ENCODE measurements at places on chromosomes 12 and 14.

GRCh38 chr12:116227811-116228210 lies 49.7 kb downstream of the MED13L start:
- no peak for DNase-seq

GRCh38 chr12:124227951-124228711 lies 66.8 kb upstream of the RFLNA start:
- DNase-seq, result no peak

DNA sequence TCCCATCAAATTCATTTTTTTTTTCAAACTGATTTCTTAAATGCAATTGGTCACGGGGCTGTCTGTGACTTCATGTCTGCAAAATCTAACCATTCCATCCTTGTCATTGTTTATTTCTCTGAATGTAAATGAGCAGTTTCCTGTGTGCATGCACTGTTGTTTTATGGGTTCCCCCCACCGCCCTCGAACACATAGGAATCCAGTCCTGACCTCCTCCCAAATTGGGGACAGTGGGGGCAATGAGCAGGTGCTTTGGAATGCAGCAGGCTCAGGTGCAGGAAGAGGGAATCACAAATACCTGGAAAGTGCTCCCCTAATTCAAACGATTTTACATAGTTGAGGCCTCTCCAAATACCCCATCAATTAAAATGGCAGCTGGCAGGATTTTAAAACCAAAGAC lies 62.6 kb upstream of the ESRRB start:
- DNase-seq, result no peak

DNA sequence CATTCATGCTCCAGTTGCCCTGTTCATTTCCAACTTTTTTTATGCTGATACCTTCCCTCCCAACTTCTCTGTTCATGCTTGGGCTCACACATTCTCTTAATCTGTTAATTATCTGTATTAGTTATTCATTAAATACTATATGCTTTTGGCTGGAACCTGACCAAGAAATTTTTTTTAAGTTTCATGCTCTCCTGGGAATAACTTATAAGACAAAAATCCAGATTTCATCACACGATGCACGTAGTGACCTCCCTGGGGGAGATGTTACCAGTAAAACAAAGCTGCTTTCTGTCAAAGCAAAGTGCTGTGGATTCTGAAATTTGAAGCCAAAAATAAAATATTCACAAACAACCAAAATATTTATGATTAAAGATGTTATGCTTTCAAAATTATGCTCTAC lies 215.0 kb upstream of the USP15 start:
- no peak for DNase-seq

DNA sequence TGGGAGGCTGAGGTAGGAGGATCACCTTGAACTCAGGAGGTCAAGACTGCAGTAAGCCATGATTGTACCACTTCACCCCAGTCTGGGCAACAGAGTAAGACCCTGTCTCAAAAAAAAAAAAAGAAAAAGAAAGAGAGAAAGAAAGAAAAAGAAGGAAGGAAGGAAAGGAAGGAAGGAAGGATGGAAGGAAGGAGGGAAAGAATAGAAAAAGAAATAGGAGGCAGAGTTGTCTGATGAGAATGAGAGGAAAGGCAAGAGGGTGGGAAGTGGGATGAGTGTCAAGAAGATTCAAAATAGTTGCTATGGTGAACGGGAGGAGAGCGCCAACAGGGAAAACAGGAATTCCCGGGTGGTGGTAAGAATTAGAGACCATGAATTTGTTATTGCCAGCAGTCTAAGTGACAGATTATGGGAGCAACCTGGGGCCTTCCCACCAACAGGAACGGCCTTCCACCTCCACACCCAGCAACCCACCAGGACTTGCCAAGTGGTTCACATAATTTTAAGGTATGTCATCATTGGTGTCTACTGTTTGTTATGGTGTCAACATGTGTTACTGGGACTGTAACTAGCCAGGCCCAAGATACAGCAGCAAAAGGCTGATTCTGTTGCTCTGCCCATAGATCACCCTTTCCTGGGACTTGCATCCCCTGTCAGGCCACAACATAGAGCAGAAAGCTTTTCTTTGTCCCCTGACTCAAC lies 36.1 kb upstream of the C12orf76 start:
- DNase-seq, result no peak

GRCh38 chr14:22865424-22866405 lies 5.8 kb upstream of the LRP10 start:
- no peak for DNase-seq

DNA sequence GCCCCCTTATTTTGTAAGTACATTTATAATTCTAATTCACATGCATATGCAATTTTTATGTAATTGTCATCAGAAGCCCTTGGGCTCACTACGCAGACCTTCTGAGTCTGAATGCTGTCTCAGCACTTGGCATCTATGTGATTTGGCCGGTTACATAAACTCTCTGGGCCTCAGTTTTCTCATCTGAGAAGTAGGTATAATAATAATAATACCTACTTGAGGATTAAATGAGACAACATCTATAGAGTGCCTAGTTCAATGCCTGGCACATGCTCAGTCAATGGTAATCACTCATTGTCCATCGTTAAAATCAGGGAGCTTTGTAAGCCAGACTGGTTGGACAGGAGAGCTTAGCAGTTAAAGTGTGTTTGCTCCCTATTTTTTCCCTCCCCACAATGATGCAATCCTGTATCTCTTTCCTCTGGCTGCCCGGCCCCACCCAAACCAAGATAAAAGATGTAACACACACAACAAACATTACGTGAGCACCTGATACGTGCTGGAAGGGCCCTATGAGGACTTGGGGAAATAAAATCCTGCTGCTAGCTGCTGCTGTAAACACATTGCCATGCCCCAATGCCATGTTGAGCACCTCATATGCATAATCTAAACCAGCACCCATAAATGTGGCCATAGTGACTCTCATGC lies 235.0 kb downstream of the CRADD start:
- DNase-seq, result no peak

GRCh38 chr12:13223179-13223804 lies 26.8 kb downstream of the EMP1 start:
- DNase-seq, result no peak

GRCh38 chr14:51321036-51321435 lies 81.0 kb downstream of the TMX1 start:
- DNase-seq, result no peak

- DNase-seq, result no peak
Observed at GRCh38 chr12:65930114-65930828, 106.0 kb downstream of the HMGA2 start.

- no peak for DNase-seq
Observed at GRCh38 chr12:130186651-130187268, 24.5 kb downstream of the FZD10 start.

GRCh38 chr14:79279645-79280597 lies 931.4 kb downstream of the DIO2 start:
- peak; percentile 38 for DNase-seq

- DNase-seq, result no peak
Observed at GRCh38 chr14:77302926-77303325, 17.8 kb downstream of the POMT2 start.

DNA sequence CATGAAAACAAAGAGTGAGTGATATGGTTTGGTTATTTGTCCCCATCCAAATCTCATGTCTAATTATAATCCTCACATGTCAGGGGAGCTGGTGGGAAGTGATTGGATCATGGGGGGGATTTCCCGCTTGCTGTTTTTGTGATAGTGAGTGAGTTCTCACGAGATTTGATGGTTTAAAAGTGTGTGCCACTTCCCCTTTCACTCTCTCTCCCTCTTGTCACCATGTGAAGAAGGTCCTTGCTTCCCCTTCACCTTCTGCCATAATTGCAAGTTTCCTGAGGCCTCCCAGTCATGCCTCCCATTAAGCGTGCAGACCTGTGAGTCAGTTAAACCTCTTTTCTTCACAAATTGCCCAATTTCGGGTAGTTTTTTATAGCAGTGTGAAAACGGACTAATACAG lies 2.1 kb upstream of the ATXN7L3B start:
- no peak for DNase-seq

GRCh38 chr12:95582230-95583058 lies 31.2 kb upstream of the USP44 start:
- peak; percentile 46 for DNase-seq

- no peak for DNase-seq
Observed at GRCh38 chr12:1464925-1465324, 129.5 kb downstream of the FBXL14 start.

DNA sequence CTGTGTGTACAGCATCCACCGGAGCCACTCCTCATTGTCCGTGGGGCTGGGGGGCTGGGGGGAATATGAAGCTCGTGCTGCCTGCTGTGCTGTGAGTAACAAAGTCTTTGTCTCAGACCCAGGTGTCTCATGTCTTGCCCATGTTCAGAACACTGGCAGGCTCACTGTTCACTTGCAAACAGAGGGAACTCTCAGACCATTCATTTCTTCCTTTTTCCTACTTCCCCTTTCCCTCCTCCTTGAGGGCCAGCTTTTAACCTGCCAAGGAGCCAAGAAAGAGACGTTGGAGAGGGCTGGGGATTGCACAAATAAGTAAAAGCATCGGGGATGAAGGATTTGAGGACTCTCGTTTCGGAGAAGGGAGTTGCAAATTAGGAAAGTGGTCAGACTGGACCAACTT lies 21.6 kb downstream of the GPR132 start:
- DNase-seq, result no peak

DNA sequence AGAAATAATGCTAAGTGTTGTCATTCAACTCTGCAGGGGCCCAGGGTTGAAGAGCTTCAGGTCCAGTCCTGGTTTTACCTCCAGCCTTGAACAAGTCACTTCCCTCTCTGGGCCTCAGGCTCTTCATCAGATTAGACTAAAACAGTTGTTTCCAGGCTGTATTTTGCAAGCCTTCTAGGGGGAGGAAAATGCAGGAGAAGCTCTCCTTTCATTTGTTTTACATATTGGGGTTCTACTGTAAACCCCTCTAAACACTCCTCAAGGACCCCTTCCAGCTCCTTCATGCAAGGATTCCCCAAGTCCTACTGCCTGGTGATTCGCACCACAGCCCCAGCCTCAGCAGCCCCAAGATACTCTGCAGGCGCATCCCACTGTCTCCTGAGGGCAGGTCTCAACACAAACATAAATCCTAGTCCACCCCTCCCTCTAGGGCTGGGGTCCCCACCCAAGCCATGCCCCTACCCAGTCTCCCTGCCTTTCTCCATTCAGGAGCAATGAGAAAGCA lies 2.7 kb downstream of the SDR9C7 start:
- DNase-seq, result no peak

DNA sequence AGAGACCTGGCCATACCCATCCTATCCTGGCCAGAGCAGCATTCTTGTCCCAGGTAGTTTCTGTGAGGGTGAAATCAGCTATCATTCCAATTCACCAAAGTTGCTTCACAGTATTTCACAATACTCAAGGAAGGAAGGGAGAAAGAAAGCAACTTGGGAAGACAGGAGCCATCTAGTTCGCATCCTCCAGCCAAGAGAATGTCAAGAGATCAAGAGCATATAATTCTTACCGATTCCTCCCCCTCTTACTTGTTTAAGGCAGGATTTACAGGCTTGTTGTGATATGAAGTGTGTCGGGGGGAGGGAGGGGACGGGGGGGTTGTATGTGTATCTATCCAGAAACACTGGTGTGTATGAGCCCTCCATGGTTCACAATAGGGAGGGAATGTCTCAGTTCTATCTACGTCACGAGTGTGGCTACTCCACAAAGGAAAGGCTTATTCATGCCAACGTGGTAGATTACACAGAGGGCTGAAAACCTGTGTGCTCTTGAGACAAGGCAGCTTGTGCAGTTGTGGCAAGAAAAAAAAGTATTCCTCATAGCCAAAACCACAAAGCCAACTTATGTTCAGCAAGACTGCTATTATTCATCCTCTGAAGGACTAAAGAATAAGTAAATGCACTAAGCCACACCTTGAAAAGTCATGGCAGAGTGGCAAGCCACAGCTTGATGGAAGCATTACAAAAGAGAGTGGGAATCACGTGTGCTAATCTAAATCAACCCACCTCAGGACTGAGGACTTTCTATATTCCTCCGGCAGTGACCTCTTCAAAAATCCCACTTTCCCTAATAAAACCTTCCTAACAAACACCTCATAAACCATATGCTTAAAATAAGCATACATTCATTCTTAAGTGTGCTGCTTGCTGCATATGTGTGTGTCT lies 35.0 kb downstream of the CORO1C start:
- DNase-seq, result no peak

GRCh38 chr12:48824112-48824511 lies 5.8 kb downstream of the CACNB3 start:
- no peak for DNase-seq

DNA sequence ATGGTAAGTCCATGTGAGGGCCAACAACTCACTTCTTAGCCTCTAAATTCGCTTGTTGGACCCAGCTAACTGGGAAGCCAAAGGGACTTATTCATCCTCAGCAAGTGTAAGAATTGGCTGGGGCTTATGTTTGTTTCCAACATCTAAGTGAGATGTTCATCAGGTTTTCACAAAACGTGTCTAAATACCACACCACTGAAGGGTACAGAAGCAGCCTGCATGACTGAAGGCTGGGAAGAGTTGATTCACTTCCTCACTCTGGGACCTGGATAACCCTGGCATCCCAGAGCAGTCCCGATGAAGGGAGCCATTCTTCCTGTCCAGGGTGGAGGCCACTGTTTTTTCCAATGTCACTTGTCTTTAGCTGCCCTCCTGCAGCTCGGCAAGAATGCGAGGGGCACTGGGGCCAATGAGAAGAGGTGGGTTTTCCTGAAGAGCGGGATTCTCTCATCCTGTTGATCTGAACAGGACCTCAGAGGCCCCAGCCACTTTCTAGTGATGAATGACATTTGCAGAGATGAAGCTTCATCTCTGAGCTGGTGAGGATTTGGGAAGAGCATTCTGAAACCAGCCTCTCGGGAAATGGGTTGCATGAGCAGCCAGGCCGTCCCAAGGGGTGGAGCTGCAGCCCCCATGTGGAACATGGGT lies 12.2 kb upstream of the COL2A1 start:
- DNase-seq, result no peak

DNA sequence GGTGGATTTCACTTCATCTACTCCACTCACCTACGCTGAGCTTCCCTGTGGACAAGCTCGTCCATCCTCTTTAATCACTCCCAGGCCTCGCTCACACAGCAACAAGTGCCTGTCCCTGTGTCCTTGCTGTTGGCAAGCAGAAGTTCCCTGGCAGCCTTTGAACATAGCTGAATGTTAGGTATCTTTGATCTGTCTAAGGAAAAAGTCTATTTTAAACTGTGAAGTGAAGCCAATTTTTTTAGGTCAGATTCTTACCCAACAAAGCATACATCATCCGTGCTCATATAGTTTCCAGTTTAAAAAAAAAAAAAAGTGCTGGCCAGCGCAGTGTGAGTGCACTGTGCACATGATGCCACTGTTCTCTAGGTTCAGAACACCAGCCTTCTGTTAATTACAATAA lies 36.3 kb downstream of the PPP2R5C start:
- DNase-seq, result no peak

- DNase-seq, result no peak
Observed at GRCh38 chr14:95541346-95541745, 6.5 kb downstream of the GLRX5 start.

GRCh38 chr12:91224401-91224800 lies 41.8 kb upstream of the DCN start:
- DNase-seq, result no peak

- DNase-seq, result no peak
Observed at GRCh38 chr12:59660921-59661597, 65.2 kb downstream of the SLC16A7 start.
